Spleen (tissue), 13 donors: ENCODE measurements at places on chromosomes 2 and 18.
A peak's percentile ranks its signal among the peaks of the same experiment; 100 is the strongest.

DNA sequence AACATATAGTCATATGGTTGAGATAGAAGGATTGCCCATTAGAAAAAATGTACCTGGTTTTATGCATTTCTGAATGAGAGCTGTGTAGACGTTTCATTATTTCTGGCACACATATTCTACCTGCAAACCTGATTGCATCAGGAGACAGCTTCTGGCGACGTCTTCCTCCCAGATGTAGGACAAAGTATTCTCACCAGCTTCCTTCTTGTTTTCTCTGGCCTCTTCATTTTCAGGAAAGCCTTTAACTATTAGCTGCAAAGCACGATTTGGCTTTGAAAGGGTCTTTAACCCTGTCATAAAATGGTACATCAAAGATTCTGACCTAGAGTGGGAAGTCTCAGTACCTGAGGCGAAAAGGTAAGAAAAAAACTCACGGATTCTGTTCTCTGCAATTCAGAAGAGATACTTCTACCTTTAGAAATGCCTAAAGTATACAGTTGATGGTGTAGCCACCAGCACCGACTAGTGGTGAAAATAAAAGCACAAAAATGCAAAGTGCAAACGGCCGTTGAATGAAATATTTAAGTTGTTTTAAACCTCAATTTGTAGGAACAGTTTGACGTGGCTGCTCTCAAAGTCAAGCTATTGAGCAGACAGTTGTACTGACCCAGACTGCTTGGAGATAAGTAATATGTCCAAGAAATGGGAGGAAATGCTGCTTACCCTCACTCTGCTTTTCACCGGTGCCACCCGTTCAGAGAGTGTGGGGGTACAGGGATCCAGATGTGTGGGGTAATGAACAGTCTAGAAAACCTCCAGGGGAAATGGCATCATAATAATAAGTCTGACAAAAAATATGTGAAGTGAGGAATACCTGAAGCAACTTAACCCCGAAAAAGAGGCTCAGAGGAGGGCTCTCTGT lies 20.2 kb downstream of the IL18RAP start:
- DNase-seq = no peak

- no peak for DNase-seq
Observed at GRCh38 chr2:36965751-36966369, 476 bp downstream of the STRN start.

- no peak for DNase-seq
Observed at GRCh38 chr18:10289951-10290637, 164.3 kb upstream of the APCDD1 start.

- no peak for DNase-seq
Observed at GRCh38 chr2:40098786-40099470, 319.9 kb upstream of the THUMPD2 start.

- no peak for DNase-seq
Observed at GRCh38 chr2:64848945-64849344, 140.3 kb upstream of the SLC1A4 start.

DNA sequence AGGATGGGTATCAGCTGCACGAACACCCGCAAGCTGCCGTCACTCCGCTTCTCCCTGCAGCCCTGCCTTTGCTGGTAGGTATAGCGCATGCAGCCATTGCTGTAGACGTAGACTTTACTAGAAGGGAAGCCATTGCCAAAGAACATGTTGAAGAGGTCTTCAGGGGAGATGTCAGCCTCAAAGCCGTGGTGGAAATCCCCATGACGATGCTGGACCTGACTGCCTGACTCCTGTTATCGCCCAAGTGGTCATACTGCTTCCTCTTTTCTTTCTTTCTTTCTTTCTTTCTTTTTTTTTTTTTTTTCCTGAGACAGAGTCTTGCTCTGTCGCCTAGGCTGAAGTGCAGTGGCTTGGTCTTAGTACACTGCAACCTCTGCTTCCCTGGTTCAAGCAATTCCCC lies 68.7 kb upstream of the SPRED2 start:
- DNase-seq = no peak

- no peak for DNase-seq
Observed at GRCh38 chr2:203565076-203565475, 30.0 kb upstream of the RAPH1 start.

DNA sequence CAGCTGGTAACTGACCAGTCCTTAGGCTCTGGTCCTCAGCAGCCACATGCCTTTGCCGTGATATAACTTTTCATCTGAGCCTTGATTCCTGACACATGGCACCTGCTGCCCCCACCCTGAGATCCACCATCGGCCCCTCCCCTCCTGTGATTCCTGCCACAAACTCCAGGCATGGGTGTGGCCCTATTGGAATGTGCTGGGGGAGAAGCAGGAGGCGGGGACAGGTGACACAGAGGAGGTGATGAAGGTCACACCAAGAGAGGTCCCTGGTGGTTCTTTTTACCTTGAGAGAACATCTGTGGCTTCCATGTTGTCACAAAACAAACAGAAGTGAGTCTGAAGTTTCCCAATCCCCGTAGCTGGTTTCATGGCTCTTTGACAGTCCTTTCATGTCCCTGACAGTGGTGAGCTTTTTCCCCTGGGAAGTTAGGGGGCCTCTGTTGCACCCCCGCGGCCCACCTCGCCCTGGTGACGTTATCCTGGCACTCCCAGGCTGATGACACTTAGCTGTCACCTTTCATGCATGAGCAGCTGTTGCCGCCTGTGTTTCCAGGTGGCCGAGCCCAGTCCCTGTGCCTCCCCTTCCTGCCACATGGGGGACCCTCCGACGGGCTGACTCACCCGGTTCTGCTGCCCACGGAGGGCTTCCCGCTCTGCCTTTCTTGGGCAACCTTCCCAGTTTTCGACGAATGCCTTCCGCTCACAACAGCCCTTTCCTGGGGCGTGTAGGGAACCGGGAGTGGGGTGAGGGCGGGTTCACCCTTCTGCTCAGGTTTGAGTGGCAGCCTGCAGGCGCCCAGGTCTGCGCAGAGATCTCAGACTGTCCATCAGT lies 66.3 kb upstream of the GLI2 start:
- no peak for DNase-seq

DNA sequence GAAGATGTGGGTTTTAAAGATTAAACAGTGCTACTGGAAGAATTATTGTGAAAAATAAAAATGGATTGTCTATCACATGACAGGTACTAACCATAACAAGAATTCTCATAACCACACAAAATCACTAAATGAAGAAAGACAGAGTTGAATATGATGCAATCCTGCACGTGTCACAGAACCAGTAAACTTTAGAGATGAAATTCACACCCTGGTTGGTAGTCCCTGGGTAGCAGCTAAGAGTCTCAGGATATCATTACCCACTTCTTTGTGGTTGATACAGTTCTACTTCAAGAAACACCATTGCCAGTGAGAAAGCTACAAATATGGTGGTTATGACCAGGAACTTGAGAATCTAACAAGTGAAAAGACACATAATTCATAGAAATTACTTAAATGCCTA lies 450.2 kb downstream of the ERBB4 start:
- no peak for DNase-seq

- DNase-seq = no peak
Observed at GRCh38 chr2:147515213-147515612, 329.6 kb upstream of the ACVR2A start.

- DNase-seq = no peak
Observed at GRCh38 chr2:209495855-209496585, 72.2 kb downstream of the MAP2 start.

- DNase-seq = no peak
Observed at GRCh38 chr2:156539086-156539860, 103.1 kb downstream of the GPD2 start.

- peak; percentile 87 for DNase-seq
Observed at GRCh38 chr2:239249776-239250175, 151.0 kb downstream of the HDAC4 start.

DNA sequence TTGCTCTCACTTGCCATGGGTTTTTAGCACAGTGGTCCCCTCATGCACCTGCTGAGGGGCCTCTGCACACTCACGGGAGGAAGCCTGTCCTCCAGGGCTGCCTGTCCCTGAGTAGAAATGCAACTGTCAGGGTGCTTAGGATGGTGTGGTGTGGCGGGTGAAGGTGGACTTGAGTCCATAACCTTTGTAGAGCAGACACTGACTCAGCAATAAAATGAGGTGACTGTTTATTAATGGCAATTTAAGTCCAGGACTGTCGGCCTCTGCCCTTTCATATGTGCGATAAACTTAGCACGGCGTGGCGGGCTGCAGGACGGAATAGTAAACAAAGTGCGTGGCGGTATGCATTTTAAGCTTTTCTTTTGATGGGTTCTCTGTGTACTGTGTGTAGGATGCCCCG lies 188.2 kb downstream of the LDLRAD4 start:
- no peak for DNase-seq

DNA sequence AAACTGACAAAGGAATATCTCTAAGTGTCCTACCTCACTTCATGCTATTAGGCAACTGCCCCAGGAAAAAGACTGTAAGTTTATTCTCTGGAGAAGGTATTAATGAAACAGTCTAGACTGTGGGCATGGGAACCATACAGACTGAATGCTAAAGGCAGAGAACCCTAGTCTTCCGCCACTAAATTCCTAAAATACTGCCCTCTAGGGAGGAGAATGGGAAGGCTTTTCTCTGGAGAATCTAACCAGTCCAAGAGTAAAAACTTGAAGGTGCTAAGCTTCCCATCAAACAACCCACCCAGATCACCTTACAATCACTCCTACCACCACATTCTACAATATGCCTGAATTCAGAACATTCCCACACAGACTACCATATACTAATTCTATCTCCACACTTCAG lies 3.4 kb downstream of the SRBD1 start:
- no peak for DNase-seq
